Pancreas (tissue), 10 donors: ENCODE measurements at places on chromosomes 12 and 14. TPM values are rescaled to one million over a fixed set of nuclear protein-coding genes. Genes with fewer than 3 reads are reported as not detected.

Gene GYS2
- total RNA-seq: not detected

Gene RNASE7
- not detected for total RNA-seq

Gene RTRAF
- total RNA-seq: 66.7 TPM

Gene MANSC4
- total RNA-seq: not detected

Gene ARMH4
- 2.7 TPM for total RNA-seq

Gene DYRK2
- 13.7 TPM for total RNA-seq

Gene COQ10A
- 9.5 TPM for total RNA-seq

Gene FOXG1
- total RNA-seq: not detected

Gene PAX9
- total RNA-seq: 0.22 TPM

Gene C2CD5
- total RNA-seq: 16.3 TPM

Gene CPNE6
- not detected for total RNA-seq

Gene SPIC
- total RNA-seq: not detected

Gene TBX5
- total RNA-seq: not detected

Gene KRT6A
- not detected for total RNA-seq

Gene GPR162
- 0.59 TPM for total RNA-seq

Gene DENND5B
- total RNA-seq: 11.1 TPM

Gene TCL1B
- not detected for total RNA-seq

Gene AICDA
- total RNA-seq: not detected

Gene NPC2
- total RNA-seq: 137 TPM

Gene RNASE2
- total RNA-seq: 0.72 TPM

Gene MYF6
- not detected for total RNA-seq

Gene FAM90A1
- 1.4 TPM for total RNA-seq

Gene NTN4
- total RNA-seq: 22.2 TPM

Gene PCED1B
- 1.6 TPM for total RNA-seq

Gene TAS2R30
- 1.1 TPM for total RNA-seq

Gene ENDOU
- not detected for total RNA-seq

Gene WNT1
- not detected for total RNA-seq

Gene OTX2
- total RNA-seq: not detected

Gene PMCH
- not detected for total RNA-seq

Gene LRP1-AS
- not detected for total RNA-seq

Gene MNAT1
- total RNA-seq: 8.0 TPM

Gene FAM186B
- 0.50 TPM for total RNA-seq

Gene NRL
- 1.5 TPM for total RNA-seq

Gene CLEC2D
- 1.5 TPM for total RNA-seq

Gene SLC25A47
- not detected for total RNA-seq

Gene GOLT1B
- total RNA-seq: 11.1 TPM

Gene CLEC1A
- total RNA-seq: 1.8 TPM

Gene CLEC9A
- not detected for total RNA-seq

Gene ERH
- 56.4 TPM for total RNA-seq

Gene DTX1
- 4.0 TPM for total RNA-seq
